HS-27A (cell line): ENCODE measurements at places on chromosomes 6 and 20.

DNA sequence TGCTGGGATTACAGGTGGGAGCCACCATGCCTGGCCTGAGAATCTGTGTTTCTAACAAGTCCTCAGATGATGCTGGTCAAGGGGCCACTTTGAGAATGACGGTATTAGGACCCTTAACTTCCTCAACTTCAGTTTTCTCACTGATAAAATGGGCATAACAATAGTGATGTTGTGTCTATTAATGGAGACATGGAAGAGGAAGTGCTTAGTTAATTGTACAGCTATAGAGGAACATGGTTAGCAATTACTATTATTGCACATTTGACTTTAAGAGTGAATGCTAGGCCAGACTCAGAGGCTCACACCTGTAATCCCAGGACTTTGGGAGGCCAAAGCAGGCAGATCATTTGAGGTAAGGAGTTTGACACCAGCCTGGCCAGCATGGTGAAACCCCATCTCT is 12.7 kb downstream of the DPPA5 start:
- DNase-seq: no peak

- DNase-seq: no peak
Measured at GRCh38 chr20:62818592-62819493, 2.0 kb downstream of the COL9A3 start.

DNA sequence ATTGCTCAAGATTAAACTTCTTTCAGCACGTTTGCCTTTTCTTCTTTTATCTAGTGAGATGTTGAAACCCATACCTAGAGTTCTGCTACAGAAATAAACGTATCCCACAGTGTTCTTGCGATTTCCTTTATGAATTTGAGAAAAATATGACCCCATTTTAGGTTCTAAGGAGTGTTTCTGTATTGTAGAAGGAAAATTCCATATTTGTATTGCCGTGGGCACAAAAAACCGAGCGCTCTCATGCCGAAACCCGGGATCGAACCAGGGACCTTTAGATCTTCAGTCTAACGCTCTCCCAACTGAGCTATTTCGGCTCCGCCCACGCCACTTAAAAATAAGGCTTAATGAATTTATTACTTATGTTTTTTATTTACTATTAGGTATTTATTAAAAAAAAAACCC is 23.7 kb downstream of the ZNF311 start:
- DNase-seq: peak; percentile 62

- no peak for DNase-seq
Measured at GRCh38 chr6:165439928-165440554, 130.6 kb upstream of the C6orf118 start.

DNA sequence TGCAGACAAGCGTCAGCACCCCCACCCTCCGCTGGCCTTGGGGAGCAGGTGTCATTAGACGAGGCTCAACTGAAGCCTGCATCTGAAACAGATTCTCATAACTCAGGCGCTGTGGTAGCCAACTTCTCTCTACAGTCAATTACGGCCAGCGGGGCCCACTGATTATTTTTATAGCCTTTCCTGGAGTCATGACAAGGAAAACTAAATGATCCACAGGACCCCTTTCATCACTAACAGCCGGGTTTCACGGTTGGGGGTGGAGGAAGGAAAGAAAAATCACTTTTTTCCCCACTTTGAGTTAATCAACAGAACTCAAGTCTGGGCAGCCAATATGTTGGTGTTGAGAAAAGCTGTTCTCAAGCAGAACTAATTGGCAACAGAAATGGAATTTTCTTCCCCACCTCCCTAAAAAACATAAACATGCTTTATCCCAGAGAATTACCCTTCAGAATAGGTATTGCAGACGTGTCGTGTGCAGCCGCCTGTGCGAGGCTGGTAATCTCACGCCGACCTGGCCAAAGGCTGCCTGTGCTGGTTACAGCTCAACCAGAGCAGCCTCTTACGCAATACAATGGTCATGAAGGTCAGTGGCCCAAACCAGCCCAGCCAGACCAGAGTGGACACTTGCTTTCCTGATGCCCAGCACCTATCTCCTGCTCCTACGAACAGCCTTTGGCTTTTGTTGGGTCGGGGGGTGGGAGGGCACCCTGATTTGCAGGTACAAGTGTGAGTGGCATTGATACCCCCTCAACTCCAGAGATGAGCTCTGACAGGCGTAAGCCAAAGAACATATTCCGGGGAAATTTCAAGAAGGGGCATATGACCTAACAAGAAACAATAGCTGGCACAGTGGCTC is 11.0 kb downstream of the RIPOR3 start:
- no peak for DNase-seq

GRCh38 chr20:61385731-61386130 is 133.7 kb downstream of the CDH4 start:
- DNase-seq: no peak
